Esophagus squamous epithelium (tissue), 5 donors: ENCODE measurements at places on chromosomes 5 and 9. TPM values are rescaled to one million over a fixed set of nuclear protein-coding genes. Genes with fewer than 3 reads are reported as not detected.

DNA sequence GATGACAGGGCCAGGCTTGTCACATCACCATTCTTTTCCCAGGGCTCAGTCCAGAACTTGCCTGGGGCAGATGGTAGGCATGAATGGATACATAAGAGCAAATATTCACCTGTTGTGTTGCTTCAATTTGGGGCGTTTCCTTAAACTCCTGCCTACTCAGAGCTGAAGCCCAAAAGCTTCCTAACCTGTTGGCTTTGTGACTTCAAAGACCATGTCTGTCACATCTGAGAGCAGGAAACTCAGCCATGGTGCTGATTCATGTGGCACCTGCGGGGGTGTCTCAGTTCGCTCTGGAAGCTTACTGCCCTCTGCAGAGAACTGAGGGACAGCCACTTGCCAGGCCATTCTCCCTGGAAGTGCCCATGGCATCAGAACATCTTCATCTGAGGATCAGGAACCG lies 246.6 kb downstream of the HSPA4 start:
- DNase-seq, result no peak

- DNase-seq, result no peak
These were observed 21.9 kb upstream of the NOTCH1 start for GRCh38 chr9:136567651-136568287.

DNA sequence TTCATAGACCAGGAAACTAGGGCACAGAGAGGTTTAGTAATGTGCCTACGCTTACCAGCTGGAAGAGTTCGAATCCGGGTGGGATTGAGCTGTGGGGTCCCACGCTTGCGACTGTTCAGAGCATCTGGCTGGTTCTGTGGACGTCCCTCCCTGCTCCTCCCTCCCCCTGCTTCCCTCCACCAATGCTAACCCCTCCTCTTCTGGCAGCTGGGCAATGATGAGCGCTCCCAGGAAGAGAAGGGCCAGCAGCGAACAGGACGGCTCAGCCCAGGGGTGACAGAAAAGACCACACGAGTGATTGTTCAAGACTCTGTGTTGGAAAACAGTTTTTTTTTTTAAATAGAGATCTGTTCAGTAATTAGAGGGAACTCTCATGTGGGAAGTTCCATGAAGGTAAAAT lies 6.9 kb downstream of the FAM163B start:
- no peak for DNase-seq

GRCh38 chr5:35754481-35754880 lies 102.2 kb upstream of the IL7R start:
- no peak for DNase-seq

- DNase-seq, result no peak
These were observed 159.8 kb downstream of the TMC1 start for GRCh38 chr9:72681283-72681630.

DNA sequence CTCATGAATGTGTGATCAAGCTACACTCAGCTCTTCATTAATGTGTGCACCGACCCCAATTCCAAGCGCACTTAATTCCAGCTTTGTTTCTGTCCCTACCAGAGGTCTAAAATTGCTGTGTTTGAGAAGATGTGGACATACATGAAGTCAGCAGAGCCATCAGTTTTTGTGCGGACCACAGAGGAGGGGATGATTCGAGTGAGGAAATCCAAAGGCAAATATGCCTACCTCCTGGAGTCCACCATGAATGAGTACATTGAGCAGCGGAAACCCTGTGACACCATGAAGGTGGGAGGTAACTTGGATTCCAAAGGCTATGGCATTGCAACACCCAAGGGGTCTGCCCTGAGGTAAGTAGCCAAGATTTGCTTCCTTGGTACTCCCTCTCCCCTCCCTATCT lies 268.6 kb downstream of the FAM114A2 start:
- DNase-seq, result no peak

DNA sequence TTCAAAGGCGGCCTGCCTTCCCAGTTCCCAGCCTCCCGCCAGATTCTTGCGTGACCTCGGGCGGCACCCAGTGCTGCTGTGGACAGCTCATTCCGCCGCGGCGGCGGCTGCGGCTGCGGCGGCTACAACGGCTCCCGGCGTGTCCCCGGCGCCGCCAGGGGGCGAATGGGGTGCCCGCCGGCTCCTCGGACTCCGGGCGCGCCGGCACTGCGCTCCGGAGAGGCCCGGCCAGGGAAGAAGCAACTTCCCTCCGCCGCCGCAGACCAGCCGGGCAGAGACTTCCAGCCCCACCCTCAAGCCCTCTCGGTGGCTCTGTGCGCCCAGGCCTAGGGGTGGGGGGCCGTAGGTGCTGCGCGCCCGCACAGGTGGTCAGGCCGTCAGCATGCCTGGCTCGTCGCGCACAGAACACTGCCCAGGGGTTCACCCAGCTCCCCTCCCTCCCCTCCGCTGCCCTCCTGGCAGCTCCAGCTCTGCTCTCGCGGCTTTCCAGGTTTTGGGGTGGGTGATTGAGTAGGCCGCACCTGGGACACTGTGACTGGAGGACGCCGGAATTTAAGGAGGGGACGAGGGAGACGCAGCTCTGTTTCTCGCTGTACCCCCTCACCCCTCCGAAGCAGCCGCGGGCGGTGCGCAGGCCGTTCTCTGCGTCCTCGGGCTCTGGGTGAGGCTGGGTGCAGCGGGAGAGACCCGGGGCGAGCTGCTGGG lies 20.2 kb downstream of the IGIP start:
- DNase-seq, result no peak

The GCNT4 gene
- 1.4 TPM for total RNA-seq

The LECT2 gene
- not detected for total RNA-seq

The SMIM23 gene
- not detected for total RNA-seq

The SMIM33 gene
- total RNA-seq, result not detected
